ENCODE measurements at places on chromosomes 12 and 14. TPM values are rescaled to one million over a fixed set of nuclear protein-coding genes. Genes with fewer than 3 reads are reported as not detected.

The MYO1H gene
- not detected for total RNA-seq

The FBXL14 gene
- 12.4 TPM for total RNA-seq

The ABCC9 gene
- not detected for total RNA-seq

The INHBC gene
- total RNA-seq: not detected

The GPR162 gene
- total RNA-seq: 0.41 TPM

The ING4 gene
- total RNA-seq: 14.7 TPM

The RHOJ gene
- total RNA-seq: not detected

The CCDC197 gene
- total RNA-seq: not detected

The SLC25A47 gene
- total RNA-seq: not detected

The GYS2 gene
- not detected for total RNA-seq

The COCH gene
- 21.2 TPM for total RNA-seq

The PPP1R36 gene
- 0.19 TPM for total RNA-seq

The ARF3 gene
- total RNA-seq: 159 TPM

The KCNH3 gene
- total RNA-seq: 2.2 TPM

The C12orf56 gene
- total RNA-seq: 0.05 TPM

The CMKLR1 gene
- total RNA-seq: 0.06 TPM

The TM9SF1 gene
- total RNA-seq: 69.9 TPM

The CYP46A1 gene
- total RNA-seq: 0.20 TPM

The CMTM5 gene
- not detected for total RNA-seq

The LYZ gene
- not detected for total RNA-seq

The ESRRB gene
- total RNA-seq: 0.29 TPM

The GLTP gene
- total RNA-seq: 19.0 TPM

The KRT1 gene
- not detected for total RNA-seq

The LRRC23 gene
- 16.9 TPM for total RNA-seq

The MVK gene
- 7.7 TPM for total RNA-seq

The TEAD4 gene
- total RNA-seq: 47.4 TPM

The ZC3H10 gene
- 3.4 TPM for total RNA-seq

The SNRNP35 gene
- 18.8 TPM for total RNA-seq

Measured in A549 treated with AZD2906 at 1 μM for 4 hours (cell line).